ENCODE measurements at places on chromosomes 5 and 9.

GRCh38 chr5:172531704-172532026 is 77.3 kb upstream of the SH3PXD2B start:
- no peak for DNase-seq

GRCh38 chr5:45038366-45038987 is 229.7 kb downstream of the MRPS30 start:
- DNase-seq, result no peak

DNA sequence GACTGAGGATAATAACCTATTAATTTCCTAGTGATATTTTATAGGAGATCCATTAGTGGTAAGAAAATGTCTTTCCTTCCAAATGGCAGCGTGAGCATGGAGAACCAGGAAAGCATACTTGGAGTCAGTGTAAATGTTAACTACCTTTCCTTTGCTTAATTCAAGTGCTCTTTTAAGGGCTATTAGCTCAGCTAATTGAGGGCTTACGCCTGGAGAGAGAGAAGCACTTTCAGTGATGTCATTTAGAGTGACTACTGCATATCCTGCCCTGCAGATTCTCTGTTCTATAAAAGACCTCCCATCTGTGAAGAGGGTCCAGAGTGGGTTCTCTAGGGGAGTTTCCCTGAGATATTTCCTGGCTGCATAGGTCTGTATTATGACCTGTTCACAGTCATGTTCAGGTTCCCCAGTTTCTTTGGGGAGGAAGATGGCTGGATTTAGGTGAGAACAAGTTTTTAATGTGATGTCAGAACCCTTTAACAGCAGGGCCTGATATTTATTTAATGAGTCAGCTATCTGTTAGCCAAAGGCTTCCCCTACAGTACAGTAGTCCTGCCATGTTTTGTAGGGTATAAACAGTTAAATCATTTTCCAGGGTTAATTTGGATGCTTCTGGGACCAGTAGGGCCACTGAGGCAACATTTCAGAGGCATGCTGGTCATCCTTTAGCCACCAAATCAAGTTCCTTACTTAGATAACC is 89.6 kb downstream of the TRIM36 start:
- no peak for DNase-seq

DNA sequence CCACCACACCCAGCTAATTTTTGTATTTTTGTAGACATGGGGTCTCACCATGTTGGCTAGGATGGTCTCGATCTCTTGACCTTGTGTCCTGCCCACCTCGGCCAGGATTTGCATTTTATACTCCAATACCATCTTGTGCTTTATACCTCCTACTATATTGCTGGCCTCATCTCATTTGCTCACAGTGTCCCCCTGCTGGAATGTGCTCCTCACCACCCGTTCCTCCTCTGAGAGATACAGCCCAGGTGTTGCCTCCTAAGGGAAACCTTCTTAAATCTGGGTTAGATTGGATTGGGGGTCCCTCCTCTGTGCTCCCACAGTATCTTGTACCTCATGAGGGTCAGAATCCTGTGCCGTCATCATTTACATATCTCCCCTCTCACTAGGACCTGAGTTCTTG is 131.7 kb downstream of the PAPPA start:
- DNase-seq, result no peak

- no peak for DNase-seq
Measured at GRCh38 chr5:132510076-132510475, 19.5 kb upstream of the IRF1 start.

DNA sequence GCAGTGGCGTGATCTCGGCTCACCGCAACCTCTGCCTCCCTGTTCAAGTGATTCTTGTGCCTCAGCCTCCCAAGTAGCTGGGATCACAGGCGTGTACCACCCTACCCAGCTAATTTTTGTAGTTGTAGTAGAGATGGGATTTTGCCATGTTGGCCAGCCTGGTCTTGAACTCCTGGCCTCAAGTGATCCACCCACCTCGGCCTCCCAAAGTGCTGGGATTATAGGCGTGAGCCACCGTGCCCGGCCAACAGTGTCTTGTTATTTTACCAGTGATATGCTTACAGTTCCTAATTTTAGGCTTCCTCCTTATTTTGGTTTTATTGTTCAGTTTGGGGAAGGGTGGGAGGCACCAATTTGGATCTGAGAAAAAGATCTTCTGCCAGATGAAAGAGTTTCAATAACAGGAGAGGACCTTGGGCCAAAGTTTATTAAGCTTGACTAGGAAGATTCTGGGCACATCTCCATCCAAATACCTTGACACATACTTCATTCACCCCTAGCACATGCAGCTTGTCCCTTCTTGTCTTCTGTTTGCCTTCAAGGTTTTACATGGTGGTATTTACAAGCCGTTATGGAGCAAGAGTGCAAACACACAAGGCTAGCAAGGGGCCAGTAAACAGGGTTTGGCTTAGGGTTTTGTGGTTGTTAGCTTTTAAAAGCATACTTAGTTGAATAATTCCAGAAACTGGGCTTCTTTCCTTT is 168.1 kb upstream of the DMRT1 start:
- DNase-seq, result no peak

DNA sequence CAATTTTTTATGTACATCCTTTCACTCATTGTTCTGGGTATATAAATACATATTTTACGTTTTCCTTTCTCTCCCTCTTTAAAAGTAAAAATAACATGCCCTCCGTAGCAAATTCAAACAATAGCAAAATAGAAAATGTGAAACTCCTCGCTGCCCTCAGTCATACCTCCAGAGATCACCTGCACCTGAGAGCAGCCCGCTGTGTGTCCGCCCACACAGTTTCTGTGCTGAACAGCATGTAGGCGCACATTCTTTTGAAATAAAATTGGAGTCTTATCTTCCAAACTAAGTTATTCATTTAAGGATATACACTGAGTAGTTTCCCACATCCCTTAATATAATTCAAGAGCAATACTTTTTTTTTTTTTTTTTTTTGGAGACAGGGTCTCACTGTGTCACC is 255.7 kb downstream of the AOPEP start:
- DNase-seq, result no peak

DNA sequence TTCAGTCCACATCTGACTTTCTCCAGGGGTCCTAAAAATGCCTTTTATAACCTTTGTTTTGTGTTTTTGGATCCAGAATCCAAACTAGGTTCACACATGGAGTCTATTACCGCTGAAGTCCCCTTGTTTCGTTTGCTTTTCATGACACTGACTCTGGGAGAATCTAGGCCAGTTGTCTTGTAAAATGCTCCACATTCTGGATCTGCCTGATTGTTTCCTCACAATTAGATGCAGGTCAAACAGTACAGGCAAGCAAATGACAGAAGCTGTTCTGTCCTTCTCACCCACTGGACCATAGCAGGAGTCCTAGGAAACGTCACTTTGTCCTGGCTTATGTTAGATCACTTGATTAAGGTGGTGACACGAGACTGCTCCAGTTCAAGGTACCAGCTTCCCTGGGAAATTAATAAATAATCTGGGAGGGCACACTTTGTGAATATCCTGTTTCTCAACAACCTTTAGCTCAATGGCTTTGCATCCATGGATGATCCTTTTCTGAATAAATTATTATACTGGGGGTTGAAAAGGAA is 34.1 kb downstream of the FABP6 start:
- DNase-seq, result no peak
